ENCODE measurements at places on chromosomes 1 and 21. TPM values are rescaled to one million over a fixed set of nuclear protein-coding genes. Genes with fewer than 3 reads are reported as not detected.

DNA sequence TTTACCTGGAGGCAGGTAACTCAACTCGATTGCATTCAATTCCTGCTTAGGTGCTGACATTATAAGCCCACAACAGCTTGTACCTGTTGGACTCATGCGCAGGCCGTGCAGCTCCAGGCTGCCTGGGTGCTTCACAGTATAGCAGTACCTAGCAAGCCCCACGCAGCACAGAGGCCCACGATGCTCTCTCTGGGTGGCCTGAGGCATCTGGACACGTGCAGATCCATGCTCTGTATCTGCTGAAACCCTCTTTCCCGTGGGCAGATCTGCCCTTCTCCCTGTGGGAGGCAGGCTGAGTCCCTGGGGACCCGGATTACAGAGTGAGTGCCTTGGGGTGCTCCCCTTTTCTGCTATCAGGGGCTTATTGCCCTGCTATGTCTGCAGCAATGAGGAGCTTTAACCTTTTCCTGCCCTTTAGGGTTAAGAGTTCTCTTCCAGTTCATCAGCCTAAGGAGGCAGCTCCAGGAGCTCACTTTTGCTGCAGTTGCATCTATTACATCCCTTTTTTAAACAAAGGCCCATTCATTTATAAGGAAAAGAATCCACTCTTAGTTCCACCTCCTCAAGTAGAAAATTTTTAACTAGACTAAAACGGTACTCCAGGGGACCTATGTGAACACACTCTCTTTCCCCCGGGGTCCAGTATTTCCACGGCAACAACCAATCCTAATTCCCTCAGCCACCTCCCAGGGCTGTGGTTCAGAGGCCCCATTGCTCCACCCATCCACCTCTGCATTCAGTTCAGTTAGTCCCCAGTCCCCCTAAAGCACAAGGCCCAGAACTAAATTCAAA, 19.3 kb downstream of the ITPKB start:
- DNase-seq, result no peak
- no peak overlapping the region for H3K4me3 ChIP-seq
- no peak overlapping the region for H3K27ac ChIP-seq
- H3K27me3 ChIP-seq, result no peaks in the 10 kb centered on the region
- H3K36me3 ChIP-seq, result peaks cover 63% of the 10 kb centered on the region
- peaks cover 55% of the 10 kb centered on the region for H3K4me1 ChIP-seq

GRCh38 chr1:229888561-229889001, 178.5 kb upstream of the GALNT2 start:
- H3K4me3 ChIP-seq, result no peak overlapping the region
- no peak overlapping the region for H3K27ac ChIP-seq
- H3K4me1 ChIP-seq, result no peaks in the 10 kb centered on the region
- no peak for DNase-seq
- no peaks in the 10 kb centered on the region for H3K36me3 ChIP-seq

- no peaks in the 10 kb centered on the region for H3K27me3 ChIP-seq
- peaks cover 76% of the 10 kb centered on the region for H3K36me3 ChIP-seq
- H3K4me1 ChIP-seq, result peaks cover 34% of the 10 kb centered on the region
- H3K27ac ChIP-seq, result no peak overlapping the region
- no peak overlapping the region for H3K4me3 ChIP-seq
Observed at GRCh38 chr1:12380326-12381249, 150.8 kb downstream of the VPS13D start.

DNA sequence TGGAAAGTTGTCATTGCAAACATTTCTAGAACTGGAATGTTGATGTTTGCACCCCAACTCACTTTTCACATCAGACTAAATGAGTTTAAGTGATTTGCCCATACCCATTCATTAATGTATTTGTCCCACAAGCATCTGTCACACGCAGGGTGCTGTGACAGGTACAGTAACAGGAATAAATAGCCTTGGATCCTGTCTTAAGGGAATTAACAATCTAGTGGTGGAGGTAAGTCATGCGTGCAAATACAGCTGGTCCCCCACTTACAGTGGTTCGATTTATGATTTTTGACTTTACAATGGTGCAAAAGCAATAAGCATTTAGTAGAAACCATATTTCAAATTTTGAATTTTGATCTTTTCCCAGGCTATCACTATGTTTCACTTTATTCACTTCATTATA, 17.5 kb upstream of the PRDM2 start:
- peaks cover 19% of the 10 kb centered on the region for H3K27me3 ChIP-seq
- no peak for DNase-seq
- no peaks in the 10 kb centered on the region for H3K4me1 ChIP-seq

- no peak overlapping the region for H3K27ac ChIP-seq
- no peaks in the 10 kb centered on the region for H3K4me1 ChIP-seq
- no peak for DNase-seq
- no peak overlapping the region for H3K4me3 ChIP-seq
- H3K36me3 ChIP-seq, result no peaks in the 10 kb centered on the region
- H3K27me3 ChIP-seq, result no peaks in the 10 kb centered on the region
Observed at GRCh38 chr1:164611754-164612642, 53.0 kb downstream of the PBX1 start.

- H3K27ac ChIP-seq, result no peak overlapping the region
- no peaks in the 10 kb centered on the region for H3K36me3 ChIP-seq
- no peak for DNase-seq
- no peaks in the 10 kb centered on the region for H3K27me3 ChIP-seq
- no peaks in the 10 kb centered on the region for H3K4me1 ChIP-seq
Observed at GRCh38 chr1:84347932-84348555, 46.5 kb downstream of the SAMD13 start.

DNA sequence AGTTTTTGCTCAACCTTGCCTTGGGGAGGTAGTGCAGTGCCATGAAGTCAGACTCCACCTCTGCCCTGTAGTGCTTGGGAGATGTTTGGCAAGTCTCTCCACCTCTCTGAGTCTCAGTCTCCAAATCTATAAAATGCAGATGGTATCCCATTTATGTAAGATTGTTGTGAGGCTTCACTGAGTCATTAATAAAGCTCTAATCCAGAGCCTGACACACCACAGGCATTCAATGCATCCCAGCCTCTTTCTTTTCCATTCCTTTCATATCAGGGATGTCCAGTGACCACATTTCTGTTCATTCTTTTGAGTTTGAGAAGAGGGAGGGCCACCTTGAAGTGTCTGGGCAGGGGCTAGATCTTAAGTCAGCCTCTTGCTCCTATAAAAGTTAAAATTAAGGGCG, 37.6 kb upstream of the LMO4 start:
- no peak for DNase-seq
- no peaks in the 10 kb centered on the region for H3K4me1 ChIP-seq
- no peaks in the 10 kb centered on the region for H3K36me3 ChIP-seq

DNA sequence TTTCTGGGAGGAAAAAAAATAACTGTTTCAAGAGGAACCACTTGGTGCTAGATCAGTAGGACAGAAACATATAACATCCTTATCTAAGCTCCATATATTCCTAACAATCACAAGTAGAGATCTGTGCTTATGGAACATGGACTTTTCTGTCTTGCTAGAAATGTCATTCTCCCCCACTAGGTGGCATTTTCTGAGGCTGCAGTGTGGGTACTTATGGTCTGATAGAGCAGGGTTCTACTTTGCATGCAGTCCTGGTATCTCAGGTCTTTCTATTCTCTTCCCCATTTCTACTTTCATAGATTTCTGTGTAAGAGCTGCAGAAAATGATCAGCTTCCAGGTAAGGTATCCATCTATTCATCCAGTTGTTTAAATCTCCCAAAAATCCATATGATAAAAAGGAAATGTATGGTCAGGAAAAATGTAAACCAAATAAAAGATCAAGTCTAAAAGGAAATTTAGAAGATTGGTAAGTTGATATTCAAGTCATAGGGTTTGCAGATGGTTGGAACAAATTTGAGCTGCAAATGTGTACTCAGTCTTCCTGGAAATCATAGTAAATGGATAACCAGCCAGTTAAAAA, 1.5 kb downstream of the ZNF684 start:
- H3K4me3 ChIP-seq, result peak overlapping the region; percentile 97
- peaks cover 31% of the 10 kb centered on the region for H3K36me3 ChIP-seq
- no peak overlapping the region for H3K27ac ChIP-seq
- H3K4me1 ChIP-seq, result peaks cover 20% of the 10 kb centered on the region
- DNase-seq, result no peak

DNA sequence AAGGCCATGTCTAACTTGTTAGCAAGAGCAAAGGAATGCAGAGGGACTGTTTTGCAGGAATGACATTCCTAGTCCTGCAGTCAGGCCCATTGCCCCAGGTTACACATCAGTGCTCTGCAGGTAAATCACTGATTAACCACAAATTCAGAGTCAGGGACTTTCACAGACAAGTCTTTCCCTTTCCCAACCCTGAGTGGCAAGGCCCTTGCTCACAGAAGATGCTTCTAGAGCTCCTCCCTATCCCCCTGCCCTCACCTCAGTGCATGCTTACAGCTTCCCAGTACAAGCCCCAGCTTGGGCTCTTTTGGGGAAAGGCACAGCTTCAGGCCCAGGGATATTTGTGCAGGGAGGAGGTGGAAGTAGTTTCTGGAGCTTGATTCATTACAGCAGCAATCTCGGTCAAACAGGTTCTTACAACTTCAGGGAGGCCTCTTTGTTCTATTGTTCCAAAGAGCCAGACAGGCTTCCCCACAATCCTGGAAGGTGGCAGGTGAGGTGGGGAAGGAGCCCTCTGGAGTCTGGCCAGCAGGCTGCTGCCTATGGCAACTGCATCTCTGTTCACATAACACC, 53.9 kb downstream of the CASQ2 start:
- no peak for DNase-seq
- no peak overlapping the region for H3K4me3 ChIP-seq
- H3K27me3 ChIP-seq, result peaks cover 28% of the 10 kb centered on the region
- H3K27ac ChIP-seq, result no peak overlapping the region

DNA sequence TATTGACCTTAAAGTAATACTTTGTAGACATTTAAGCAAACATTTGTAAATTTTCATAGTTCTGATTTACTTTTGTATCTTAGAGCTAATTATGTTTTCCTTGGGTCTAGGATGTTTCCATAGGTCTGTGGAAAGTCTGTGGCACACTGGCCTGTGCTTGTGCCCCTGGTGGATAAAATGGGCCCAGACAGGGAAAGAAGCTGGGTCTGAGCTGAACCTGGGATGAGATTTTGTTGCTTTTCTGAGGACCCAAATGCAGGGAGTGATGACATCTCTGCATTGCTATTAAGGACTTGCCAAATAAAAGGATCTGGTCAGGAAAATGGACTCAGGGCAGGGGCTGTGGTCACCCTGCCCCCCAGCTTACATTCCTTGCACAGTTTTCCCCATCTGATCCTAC, 41.8 kb downstream of the C1orf21 start:
- no peaks in the 10 kb centered on the region for H3K36me3 ChIP-seq
- no peaks in the 10 kb centered on the region for H3K4me1 ChIP-seq
- no peak overlapping the region for H3K27ac ChIP-seq
- H3K4me3 ChIP-seq, result no peak overlapping the region
- H3K27me3 ChIP-seq, result no peaks in the 10 kb centered on the region

DNA sequence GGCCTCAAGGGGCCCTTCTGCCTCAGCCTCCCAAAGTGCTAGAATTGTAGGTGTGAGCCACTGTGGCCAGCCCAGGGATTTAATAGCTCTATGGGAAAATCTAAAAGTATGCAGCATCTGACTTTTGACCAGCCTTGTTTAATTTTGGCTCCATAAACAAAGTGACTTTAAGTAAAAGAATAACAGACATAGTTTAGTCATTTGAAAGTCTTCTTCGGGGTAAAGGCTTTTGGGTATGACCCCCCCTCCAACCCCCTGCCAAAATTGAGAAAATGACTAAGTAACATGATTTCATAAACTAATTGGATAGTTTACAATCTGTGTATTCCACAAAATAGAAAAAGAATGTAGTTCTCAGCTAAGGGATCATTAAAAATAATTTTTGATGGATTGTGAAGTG, 17.0 kb downstream of the GPBP1L1 start:
- no peak overlapping the region for H3K27ac ChIP-seq
- no peaks in the 10 kb centered on the region for H3K27me3 ChIP-seq
- no peak for DNase-seq
- peaks cover 13% of the 10 kb centered on the region for H3K4me1 ChIP-seq
- H3K36me3 ChIP-seq, result peaks cover 40% of the 10 kb centered on the region

GRCh38 chr1:226646026-226646869, 92.8 kb downstream of the ITPKB start:
- no peak for DNase-seq
- H3K27me3 ChIP-seq, result no peaks in the 10 kb centered on the region
- peaks cover 61% of the 10 kb centered on the region for H3K36me3 ChIP-seq
- peaks cover 40% of the 10 kb centered on the region for H3K4me1 ChIP-seq
- H3K27ac ChIP-seq, result no peak overlapping the region
- no peak overlapping the region for H3K4me3 ChIP-seq

- DNase-seq, result no peak
- H3K27me3 ChIP-seq, result no peaks in the 10 kb centered on the region
- H3K36me3 ChIP-seq, result no peaks in the 10 kb centered on the region
- no peaks in the 10 kb centered on the region for H3K4me1 ChIP-seq
- no peak overlapping the region for H3K27ac ChIP-seq
Observed at GRCh38 chr1:26626994-26627393, 68.8 kb upstream of the ARID1A start.

GRCh38 chr1:24536391-24536840, 19.5 kb upstream of the NCMAP start:
- peak overlapping the region; percentile 98 for H3K27ac ChIP-seq
- H3K36me3 ChIP-seq, result peaks cover 62% of the 10 kb centered on the region
- no peaks in the 10 kb centered on the region for H3K27me3 ChIP-seq
- peak; percentile 43 for DNase-seq

- peaks cover 5% of the 10 kb centered on the region for H3K27me3 ChIP-seq
- peaks cover 12% of the 10 kb centered on the region for H3K36me3 ChIP-seq
- DNase-seq, result no peak
Observed at GRCh38 chr1:206503591-206504362, 3.6 kb upstream of the RASSF5 start.

- H3K27ac ChIP-seq, result no peak overlapping the region
- H3K36me3 ChIP-seq, result no peaks in the 10 kb centered on the region
- no peak overlapping the region for H3K4me3 ChIP-seq
- no peak for DNase-seq
Observed at GRCh38 chr1:67118646-67119045, 16.1 kb downstream of the C1orf141 start.

DNA sequence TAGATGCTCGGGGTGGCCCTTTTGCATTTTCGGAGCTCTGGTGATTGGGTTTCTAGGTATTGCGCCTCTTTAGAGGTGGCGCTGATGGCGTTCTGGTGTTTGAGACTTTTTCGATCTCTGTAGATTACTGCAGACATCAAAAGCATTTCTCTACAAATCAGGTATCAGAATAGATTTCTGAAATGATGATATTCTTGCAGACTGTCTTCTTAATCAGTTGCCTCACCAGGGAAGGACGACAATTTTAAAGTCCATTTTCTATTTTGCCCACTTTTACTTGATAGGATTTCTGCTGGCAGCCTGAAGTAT, 65.2 kb upstream of the VAMP3 start:
- H3K4me1 ChIP-seq, result peaks cover 4% of the 10 kb centered on the region
- H3K27me3 ChIP-seq, result peaks cover 60% of the 10 kb centered on the region

CDK18 gene
- total RNA-seq, result 0.37 TPM

NPL gene
- 4.6 TPM for total RNA-seq

RIMS3 gene
- total RNA-seq, result 2.9 TPM

S100B gene
- total RNA-seq, result not detected

F11R gene
- 15.5 TPM for total RNA-seq

PGLYRP4 gene
- total RNA-seq, result not detected

DMBX1 gene
- not detected for total RNA-seq

SPATA6 gene
- 1.2 TPM for total RNA-seq

CYP4B1 gene
- not detected for total RNA-seq

DNM3 gene
- 0.41 TPM for total RNA-seq

PGBD5 gene
- total RNA-seq, result not detected

HCRTR1 gene
- total RNA-seq, result not detected
